ENCODE measurements at places on chromosomes 2 and 18. TPM values are rescaled to one million over a fixed set of nuclear protein-coding genes. Genes with fewer than 3 reads are reported as not detected.

DNA sequence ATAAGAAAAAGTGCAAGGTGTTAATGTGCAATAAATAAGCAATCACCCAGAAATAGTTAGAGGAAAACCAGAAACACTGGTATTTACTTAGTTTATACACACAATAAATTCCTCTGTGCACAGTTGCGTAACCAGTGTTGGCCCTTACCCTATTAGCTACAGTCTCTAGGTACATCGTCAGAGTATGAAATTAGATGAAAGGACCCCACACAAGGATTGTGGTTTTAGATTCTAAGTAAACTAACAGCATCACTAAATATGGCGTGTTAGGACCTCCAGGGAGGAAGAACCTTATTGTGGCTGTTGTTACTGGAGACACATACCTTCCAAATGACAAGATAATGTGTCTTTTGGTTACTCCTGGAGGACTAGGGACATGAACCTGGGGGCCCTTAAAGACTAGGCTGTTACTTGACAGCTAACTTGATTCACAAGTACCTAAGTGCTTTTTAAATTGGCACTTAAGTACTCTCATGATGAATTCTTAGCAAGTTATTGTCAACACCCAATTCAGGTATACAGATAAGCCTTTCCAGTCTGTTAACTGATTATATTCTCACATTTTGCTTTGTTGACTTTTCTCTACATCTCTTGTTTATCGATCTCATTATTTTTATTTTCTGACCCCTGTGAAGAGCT lies 115.3 kb downstream of the FEZ2 start:
- H3K27ac ChIP-seq = no peak overlapping the region
- H3K36me3 ChIP-seq = peaks cover 16% of the 10 kb centered on the region
- H3K27me3 ChIP-seq = no peaks in the 10 kb centered on the region
- H3K4me3 ChIP-seq = no peak overlapping the region

GRCh38 chr2:25230198-25230947 lies 62.0 kb upstream of the POMC start:
- H3K4me1 ChIP-seq = peaks cover 5% of the 10 kb centered on the region
- no peaks in the 10 kb centered on the region for H3K27me3 ChIP-seq
- no peak overlapping the region for H3K27ac ChIP-seq
- no peak for DNase-seq
- peaks cover 38% of the 10 kb centered on the region for H3K36me3 ChIP-seq
- no peak overlapping the region for H3K4me3 ChIP-seq

DNA sequence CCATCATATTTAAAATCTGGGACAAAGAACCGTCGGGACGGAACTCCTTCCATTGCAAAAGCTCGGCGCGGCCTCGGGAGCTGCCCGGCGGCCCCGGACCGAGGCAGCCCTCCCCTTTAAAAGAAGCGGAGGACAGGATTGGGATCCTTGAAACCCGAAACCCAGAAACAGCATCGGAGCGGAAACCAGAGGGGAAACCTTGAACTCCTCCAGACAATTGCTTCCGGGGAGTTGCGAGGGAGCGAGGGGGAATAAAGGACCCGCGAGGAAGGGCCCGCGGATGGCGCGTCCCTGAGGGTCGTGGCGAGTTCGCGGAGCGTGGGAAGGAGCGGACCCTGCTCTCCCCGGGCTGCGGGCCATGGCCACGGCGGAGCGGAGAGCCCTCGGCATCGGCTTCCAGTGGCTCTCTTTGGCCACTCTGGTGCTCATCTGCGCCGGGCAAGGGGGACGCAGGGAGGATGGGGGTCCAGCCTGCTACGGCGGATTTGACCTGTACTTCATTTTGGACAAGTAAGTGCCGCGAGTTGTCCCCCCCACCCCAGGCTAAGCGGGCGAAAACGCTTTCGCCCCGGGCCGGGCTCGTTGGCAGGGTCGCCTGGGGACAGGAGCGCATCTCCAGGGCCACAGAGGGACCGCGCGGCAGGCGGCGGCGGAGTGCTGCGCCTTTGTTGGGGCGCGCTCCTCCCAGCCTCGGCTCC lies at the start of gene ANTXR1:
Gene ANTXR1, plus strand, starts transcription at position 38 of the 698 bp plus-strand sequence. Its CDS starts 321 bp downstream, at position 359.
- peaks cover 12% of the 10 kb centered on the region for H3K4me1 ChIP-seq
- no peak within 1 kb of the TSS for H3K27ac ChIP-seq
- H3K4me3 ChIP-seq = peak within 1 kb of the TSS; percentile 74
- peaks cover 79% of the 10 kb centered on the region for H3K27me3 ChIP-seq
- H3K36me3 ChIP-seq = no peaks in the 10 kb centered on the region
- peak; percentile 66 for DNase-seq

- no peak overlapping the region for H3K27ac ChIP-seq
- DNase-seq = no peak
- H3K4me3 ChIP-seq = no peak overlapping the region
- H3K4me1 ChIP-seq = peaks cover 3% of the 10 kb centered on the region
Measured at GRCh38 chr2:15160201-15160991, 400.7 kb downstream of the NBAS start.

GRCh38 chr2:204172145-204172600 lies 235.6 kb downstream of the ICOS start:
- peaks cover 10% of the 10 kb centered on the region for H3K27me3 ChIP-seq
- H3K36me3 ChIP-seq = no peaks in the 10 kb centered on the region
- H3K4me3 ChIP-seq = no peak overlapping the region
- no peak for DNase-seq
- peaks cover 2% of the 10 kb centered on the region for H3K4me1 ChIP-seq

DNA sequence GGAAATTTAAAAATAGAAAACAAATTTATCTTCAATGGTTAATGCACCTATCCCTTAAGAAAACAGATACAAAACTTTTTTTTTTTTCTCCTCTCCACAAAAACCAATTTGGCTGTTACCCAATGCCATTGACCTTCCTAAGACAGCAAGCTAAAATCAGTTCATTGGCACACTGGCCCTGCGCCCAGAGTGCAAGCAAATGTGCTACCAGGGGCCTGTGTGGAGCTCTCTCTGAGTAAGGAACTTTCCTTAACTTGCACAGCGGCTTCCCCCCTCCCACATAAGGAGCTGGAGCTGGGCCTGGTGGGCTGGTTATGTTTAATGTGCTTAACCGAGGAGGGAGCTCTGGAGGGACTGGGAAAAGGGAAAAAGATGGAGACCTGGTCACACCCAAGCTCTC lies 17.6 kb upstream of the POU3F3 start:
- H3K4me3 ChIP-seq = no peak overlapping the region
- peaks cover 15% of the 10 kb centered on the region for H3K27me3 ChIP-seq
- no peak overlapping the region for H3K27ac ChIP-seq

GRCh38 chr18:54232485-54233227 lies 8.2 kb upstream of the MBD2 start:
- no peak overlapping the region for H3K27ac ChIP-seq
- H3K36me3 ChIP-seq = no peaks in the 10 kb centered on the region
- H3K27me3 ChIP-seq = peaks cover 7% of the 10 kb centered on the region
- H3K4me3 ChIP-seq = no peak overlapping the region

DNA sequence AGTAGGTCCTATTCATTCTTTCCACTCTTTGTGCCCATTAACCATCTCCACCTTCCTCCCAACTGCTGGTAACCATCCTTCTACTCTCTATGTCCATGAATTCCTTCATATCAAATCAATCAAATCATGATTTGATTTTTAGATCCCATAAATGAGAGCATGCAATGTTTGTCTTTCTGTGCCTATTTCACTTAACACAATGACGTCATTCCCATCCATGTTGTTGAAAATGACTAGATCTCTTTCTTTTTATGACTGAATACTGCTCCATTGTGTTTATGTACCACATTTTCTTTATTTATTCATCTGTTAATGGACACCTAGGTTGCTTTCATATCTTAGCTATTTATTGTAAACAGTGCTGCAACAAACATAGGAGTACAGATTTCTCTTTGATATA lies 827.3 kb upstream of the NRXN1 start:
- no peaks in the 10 kb centered on the region for H3K36me3 ChIP-seq
- no peaks in the 10 kb centered on the region for H3K4me1 ChIP-seq
- H3K27ac ChIP-seq = no peak overlapping the region
- H3K4me3 ChIP-seq = no peak overlapping the region
- H3K27me3 ChIP-seq = no peaks in the 10 kb centered on the region

- H3K36me3 ChIP-seq = peaks cover 3% of the 10 kb centered on the region
- peak overlapping the region; percentile 93 for H3K4me3 ChIP-seq
- DNase-seq = peak; percentile 96
- peak overlapping the region; percentile 99 for H3K27ac ChIP-seq
Measured at GRCh38 chr2:156341452-156342253, 9.1 kb upstream of the NR4A2 start.

Gene GALR1
- total RNA-seq = not detected

Gene ASIC4
- total RNA-seq = not detected

Data from activated CD4-positive, alpha-beta T cell treated with anti-CD3 and anti-CD28 coated beads, Interleukin-2, amount 10 ng/mL, durations not matched to agents 24 days and 14 days (primary cell).